Iris pigment epithelial cell (primary cell): ENCODE measurements at places on chromosomes 5 and 9.

- peak; percentile 99 for DNase-seq
These were observed 91.5 kb upstream of the DNAH5 start for GRCh38 chr5:14035859-14036503.

DNA sequence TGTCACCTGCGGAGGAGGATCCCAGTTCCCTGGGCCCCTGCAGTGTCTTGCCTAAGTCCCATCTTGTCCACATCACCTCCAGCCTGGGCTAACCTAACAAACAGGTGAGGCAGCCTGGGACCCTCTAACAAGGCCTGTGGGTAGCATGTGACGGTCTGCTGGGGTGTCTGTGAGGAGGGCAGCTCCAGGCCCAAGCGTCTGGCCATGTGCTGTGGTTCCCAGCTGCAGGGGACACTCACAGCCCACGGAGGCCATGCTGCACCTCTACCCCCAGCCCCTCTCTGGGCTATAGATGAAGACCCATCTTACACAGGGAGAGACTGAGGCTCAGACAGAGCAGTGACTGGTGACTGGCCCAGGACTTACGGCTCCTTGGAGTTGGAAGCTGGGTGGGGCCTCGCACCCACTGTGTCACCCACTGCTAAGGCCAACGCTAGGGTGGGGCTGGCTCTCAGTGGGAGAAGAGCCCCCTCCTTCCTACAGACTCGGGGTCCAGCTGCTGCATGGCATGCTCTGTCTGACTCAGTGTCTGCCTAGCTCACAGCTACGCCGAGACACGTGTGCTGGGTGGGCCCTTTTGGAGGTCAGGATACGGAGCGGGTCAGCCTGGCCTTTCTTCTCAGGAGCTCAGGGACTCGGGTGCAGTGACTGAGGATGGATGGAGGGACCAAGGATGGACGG is 40.8 kb upstream of the RNF130 start:
- DNase-seq, result no peak

- peak; percentile 37 for DNase-seq
These were observed 252.8 kb downstream of the MAST4 start for GRCh38 chr5:66848749-66849641.

GRCh38 chr5:159704160-159704559 is 212.1 kb upstream of the ADRA1B start:
- DNase-seq, result peak; percentile 77

GRCh38 chr5:137366526-137366925 is 132.6 kb downstream of the SPOCK1 start:
- DNase-seq, result no peak

GRCh38 chr5:73673161-73673591 is 47.2 kb downstream of the ARHGEF28 start:
- peak; percentile 95 for DNase-seq

- peak; percentile 53 for DNase-seq
These were observed 366.8 kb downstream of the FAM170A start for GRCh38 chr5:119996128-119996527.

DNA sequence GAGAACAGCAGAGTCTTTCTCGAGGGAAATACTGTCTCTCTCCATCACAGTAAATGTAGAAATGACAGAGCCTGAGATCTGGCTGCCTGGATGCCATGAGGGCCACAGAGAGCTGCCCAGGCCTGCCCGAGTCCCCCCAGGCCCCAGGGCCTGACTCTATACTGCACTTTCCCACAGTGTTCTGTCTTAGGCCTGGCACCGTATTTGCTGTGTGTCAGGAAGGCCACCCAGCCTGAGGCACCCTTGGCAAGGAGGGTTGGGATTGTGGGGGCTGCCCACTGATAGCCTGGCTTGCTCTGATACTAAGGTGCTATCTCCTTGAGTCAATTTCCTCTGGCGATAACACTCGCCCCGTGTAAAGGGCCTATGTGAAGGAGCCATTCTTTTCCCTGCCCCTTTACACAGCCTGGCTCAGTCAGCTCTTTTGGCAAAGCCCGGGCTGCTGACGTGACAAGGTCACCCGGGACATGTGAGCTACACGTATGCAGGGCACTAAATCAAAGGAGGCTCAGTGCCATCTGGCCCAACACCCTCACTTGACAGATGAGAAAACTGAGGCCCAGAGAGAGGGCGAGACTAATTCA is 630.1 kb upstream of the KLF4 start:
- no peak for DNase-seq

DNA sequence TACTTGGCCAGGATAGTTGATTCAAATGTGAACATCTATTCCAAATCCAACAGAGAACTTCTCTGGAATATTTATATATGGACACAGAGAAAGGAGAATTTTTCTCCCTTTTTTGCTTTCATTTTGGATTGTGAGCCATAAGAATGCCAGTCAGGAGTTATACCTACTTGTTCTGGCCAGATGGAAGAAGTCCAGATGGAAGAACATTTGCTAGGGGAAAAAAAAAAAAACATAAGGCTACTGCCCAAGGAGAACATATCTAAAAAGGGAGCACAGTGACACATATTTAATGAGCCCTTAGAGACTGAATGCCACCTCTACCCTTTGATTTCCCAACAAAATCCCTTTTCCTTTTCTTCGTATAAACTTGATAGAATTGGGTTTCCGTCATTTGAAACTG is 61.7 kb upstream of the PPP2R2B start:
- DNase-seq, result no peak

DNA sequence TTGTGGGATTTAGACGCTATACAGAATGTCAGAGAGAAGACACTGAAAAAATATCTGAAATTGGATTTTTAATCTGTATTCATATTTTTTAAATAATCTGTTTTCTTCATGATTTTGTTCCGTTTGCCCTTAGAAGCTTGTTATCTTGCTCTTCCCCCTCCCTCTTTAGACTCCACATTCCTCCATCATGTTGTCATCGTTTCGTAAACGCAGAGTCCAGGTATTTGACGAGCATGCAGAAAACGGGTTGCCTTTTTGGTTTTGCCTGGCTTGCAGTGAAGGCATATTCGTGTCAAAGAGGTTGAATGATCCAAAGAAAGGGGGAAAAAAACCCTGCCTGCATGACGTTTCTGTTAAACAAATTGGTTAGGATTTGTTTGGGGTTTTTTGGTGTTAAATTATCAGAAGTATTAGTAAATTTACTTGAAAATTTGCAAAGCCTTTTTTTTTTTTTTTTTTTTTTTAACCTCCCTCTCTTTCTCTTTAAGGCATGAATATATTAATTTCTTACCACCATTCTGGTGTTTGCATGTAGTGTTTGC is 2.9 kb downstream of the SPTAN1 start:
- peak; percentile 84 for DNase-seq

GRCh38 chr9:87683751-87684626 is 41.9 kb upstream of the CTSL start:
- no peak for DNase-seq

DNA sequence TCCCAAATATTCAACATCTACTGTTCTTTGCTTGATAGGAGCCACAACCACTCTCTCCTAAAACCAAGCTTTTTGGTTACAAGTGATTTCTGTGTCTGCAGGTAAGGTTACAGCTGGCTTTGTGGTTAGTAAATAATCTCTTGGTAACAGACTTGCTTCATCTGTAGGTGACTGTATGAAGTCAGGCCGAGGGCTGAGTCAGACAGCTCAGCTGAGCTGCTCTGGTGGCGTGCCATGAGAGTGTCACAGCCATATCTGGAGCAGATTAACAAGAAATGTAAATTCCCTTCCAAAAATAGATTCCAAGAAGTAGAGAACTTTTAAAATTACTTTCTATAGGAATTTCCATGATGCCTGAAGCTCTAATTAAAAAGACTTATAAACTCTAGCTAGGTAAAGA is 23.7 kb upstream of the TAS2R1 start:
- DNase-seq, result peak; percentile 92

DNA sequence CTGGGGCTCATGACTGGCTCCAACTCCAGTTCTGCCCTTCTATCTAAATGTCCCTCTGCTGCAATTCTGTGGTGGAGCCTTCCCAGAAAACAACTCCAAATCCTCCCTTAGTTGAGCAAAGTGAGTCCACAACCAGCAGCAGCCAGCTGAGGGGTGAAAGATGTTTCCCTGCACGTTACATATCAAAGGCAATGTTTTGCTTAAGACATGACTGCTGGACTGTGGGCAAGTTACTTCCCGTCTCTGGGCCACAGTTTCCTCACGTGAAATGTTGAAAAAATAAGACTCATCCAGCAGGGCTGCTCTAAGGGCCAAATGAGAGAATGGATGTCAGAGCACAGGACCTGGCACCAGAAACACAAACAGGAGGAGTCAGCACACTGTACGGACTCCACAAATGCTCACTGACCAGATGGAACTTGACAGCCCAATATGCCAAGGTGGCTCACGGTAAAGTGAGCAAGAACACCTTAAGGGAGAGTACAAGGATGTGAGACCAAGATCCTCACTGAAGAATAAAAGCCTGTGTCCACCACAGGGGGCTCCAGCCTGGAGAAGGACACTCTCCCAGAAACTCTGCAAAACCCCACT is 138.4 kb upstream of the ABCA1 start:
- no peak for DNase-seq

DNA sequence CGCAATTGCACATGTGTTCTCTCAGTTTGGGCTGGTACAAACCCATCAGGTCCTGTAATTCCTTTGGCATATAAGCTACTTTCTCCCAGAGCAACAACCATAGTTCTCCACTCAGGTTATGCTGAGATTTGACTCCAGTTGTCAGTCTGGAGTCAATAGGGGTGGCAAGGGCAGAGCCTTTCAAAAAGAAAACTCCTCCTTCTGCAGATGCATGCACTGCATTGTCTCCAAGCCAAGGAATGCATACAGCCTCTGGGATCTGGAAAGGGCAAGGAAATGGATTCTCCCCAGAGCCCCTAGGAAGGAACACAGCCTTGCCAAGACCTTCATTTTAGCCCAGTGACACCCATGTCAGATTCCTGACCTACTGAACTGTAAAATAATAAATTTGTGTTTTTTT is 31.0 kb upstream of the GZMA start:
- no peak for DNase-seq

DNA sequence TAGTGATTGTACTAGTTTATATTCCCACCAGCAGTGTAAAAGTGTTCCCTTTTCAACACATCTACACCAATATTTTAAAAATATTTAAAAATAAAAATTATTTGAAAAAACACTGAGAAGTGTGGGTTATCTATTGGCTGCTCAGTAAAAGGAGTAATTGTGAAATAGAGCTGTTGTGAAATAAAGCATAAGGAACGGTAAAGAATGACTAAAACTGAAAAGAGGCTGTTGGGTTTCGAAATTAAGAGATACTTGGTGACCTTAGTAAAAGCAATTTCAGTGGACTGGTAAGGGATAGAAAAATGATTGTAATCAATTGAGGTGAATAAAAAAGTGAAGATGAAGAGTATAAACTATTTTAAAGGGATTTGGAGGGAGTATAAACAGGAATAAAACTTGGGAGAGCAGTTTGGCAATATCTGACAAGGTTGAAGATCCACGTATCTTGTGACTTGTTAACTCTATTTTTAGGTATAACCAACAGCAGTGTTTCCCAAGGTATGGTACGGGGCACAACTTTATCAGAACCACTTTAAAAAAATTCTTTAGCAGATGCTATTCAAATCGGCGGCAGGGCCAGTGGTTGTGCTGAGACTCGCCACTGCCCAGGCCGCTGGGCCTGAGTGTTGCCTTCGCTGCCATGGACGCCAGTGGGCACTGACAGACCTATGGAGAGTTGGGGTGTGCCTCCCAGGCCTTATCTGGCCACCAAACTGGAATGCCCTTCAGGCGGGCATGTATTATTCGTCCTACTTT is 63.3 kb downstream of the TMEM38B start:
- DNase-seq, result peak; percentile 63

- DNase-seq, result no peak
These were observed 8.6 kb downstream of the GPR151 start for GRCh38 chr5:146507428-146507827.

DNA sequence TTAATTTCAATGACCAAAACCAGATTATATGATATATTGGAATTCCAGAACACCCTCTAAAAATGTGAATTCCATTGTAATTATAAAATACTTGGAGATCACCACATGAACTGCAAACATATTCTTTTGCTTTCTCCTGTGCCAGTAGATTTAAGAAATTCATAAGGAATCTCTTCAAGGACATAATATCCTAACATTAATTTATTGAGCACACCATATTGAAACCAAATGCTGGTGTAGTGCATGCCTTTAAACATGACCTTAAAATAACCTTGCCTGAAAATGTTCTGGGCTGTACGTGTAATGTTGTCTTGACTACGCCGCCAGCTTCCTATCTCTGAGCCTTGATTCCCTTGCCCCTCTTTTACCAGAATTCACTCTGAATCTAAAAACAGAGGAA is 205.0 kb upstream of the ACTBL2 start:
- no peak for DNase-seq

GRCh38 chr5:55136521-55136920 is 23.4 kb upstream of the GPX8 start:
- no peak for DNase-seq

DNA sequence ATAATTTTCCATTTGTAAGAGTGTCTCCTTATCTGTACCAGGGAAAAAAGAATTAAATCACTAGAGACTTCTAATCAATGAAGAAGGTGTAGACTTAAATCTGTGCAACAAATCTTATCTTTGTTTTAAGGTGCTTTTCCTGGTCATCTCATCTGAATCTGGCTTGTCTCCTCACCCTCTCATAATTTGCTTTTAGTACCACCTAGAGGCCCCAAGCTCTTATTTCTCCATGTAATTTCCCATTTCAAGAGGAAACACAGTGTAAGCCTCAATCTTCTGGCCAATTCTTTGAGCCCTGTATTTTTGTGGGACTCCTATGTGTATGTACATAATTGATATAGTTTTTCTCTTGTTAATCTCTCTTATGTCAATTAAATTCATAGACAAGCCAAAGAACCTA is 1975.3 kb upstream of the CDH6 start:
- no peak for DNase-seq
